ENCODE measurements at places on chromosomes 7 and 10.
A peak's percentile ranks its signal among the peaks of the same experiment; 100 is the strongest.

GRCh38 chr7:123054357-123055133, 59.0 kb upstream of the TAS2R16 start:
- DNase-seq = peak; percentile 24

GRCh38 chr10:60517805-60518204, 128.1 kb upstream of the ANK3 start:
- peak; percentile 44 for DNase-seq

DNA sequence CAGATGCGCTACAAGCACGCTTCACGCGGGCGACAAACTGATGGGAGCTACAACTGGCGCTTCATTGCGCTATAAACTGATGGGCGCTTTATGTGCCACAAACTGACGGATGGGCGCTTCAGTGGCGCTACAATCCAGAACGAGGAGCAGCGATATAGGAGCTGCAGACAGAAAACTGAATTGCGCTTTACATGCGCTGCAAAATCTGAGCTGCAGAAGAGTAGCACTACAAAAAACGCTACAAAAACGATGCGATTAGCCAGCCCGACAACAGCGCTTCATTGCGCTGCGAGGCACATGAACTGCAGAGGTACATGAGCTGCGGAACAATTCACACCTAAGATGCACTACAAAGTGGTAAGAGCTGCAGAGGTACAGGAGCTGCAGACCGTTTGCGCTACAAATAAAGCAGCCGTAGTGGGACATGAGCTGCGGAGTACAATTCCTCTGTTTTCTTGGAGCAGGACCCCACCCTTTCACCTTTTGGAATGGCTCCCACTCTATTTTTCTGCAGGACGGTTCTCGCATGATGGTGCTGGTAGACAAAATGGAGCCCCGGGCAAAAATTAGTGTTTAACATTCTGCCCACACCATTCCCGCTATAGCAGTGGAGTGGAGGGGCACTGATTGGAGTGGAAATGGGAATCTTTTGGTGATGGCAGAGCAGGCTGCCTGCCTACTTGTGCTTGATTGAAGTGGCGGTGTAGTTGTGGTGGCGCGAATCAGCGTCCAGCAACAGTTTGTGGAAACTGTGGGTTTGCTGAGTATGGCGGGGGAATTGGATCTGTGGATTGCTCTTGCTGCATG, 1.2 kb upstream of the SGCE start:
- DNase-seq = peak; percentile 41

DNA sequence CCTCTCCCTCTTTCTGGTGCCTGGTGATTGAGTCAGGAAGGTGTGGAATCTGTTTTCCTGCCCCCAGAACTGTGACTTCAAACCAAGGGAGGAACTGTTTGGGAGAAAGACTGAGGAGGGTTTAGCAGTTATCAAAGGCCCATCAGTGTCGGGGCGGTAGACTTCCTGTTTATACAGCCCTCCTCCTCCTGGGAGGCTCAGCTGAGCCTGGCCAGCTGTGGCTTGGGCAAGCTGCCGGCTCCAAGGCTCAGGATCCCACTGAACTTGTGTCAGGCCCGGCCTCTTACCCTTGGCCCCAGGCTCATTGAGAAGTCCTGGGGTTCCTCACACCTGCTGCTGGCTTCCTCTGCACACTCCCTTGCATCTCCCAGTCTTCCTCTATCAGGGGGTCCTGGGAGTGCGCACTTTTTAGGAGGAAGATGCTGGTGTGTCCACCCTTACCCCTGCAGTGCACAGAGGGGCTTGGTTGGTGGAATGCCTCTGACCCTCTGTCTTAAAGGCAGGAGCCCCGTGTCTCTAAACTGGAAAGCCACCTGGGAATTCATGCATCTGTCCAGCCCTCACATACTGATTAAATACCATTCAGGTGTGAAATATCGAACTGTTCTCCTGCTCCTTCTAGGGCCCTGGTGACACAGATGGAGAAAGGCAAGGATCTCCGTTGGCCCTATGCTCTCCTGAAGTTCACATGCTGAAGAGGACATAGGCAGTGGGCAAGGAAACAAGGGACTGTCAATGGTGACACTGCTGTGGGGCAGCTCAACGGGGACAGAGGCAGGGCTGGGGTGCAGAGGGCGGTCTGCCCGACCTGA, 32.4 kb downstream of the CXCL12 start:
- peak; percentile 45 for DNase-seq

- DNase-seq = no peak
Measured at GRCh38 chr10:119496273-119496672, 46.2 kb downstream of the RGS10 start.

DNA sequence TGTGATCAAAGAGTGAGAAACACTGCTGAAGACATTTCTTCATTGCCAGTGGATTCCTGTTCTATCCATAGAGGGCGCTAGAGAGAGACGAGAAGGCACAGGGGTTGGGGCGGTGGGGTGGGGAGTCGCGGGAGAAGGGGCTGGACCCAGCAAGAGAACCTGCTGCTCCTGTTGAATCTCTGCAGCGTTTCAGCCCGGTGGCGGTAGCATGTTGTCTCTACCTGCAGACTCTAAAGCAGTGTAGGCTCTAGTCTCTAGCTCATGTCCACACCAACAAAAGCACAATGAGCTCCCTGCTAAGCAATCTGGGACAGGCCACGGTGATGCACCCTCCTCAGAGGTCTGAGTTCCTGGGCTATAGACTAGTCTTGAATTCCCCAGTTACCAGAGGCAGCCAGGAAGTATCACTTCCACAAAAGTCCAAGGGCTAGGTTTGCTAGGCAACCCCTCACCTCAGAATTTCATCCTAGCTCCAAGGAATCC, 167.7 kb downstream of the DGKB start:
- no peak for DNase-seq

- DNase-seq = peak; percentile 87
Measured at GRCh38 chr7:99102809-99103690, 40.9 kb downstream of the SMURF1 start.

GRCh38 chr7:93889261-93889660, 1.3 kb downstream of the TFPI2 start:
- peak; percentile 82 for DNase-seq

DNA sequence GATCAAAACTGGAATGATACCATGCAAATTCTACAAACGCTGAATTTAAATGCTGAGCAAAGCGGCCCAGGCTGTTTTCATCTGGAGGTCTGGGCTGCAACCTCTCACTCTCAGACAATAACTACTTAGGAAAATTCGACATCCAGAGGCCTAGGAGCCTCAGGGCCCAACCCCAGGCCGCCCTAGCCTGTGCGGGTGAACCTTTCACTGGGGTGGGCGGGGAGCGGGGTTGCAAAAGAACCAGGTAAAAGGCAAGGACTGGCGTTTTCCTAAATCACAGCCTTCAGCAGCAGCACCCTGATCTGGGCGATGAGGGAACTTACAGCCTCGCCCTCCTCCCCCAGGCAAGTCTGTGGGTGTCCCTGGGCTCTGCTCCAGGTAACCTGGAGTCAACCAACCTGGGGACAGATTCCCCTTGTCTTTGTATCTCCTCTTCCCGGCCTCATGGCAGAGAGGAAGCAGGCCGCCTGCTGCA, 33.4 kb downstream of the CALML5 start:
- no peak for DNase-seq

DNA sequence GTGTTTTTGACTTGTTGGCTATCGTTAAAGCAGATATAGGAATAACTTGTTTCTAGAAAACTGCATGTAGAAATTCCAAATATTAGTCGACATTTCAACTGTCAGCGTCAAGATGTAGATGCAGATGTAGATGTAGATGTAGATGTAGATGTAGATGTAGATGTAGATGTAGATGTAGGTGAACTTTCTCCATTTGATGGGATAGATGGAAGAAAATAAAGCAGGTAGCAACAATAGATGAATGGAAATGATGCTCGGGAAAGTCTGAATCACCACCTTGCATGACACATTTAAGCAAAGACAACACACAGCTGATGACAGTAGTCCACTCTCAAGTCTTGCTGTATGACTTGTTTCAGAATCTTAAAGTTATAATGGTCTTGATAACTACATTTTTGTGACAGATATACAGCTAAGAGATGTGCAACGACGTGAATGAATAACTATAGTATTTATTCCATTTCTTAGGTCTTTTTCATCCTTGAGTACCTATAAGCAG, 53.5 kb downstream of the SND1 start:
- no peak for DNase-seq

DNA sequence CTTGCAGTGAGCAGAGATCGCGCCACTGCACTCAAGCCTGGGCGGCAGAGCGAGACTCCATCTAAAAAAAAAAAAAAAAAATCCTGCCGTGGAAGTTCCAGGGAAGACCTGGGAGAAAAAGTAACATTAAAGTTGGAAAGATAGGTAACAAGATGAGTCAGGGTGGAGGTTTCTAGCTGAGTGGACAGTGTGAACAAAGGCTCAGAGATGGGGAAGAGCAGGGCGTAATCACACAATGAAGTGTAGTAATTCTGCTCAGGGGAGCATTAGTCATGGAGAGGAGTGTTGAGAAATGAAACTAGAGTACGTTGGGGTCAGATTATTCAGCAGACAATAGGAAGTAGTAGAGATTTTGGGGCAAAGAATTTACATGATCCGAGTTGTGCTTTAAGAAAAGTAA, 21.6 kb upstream of the WASL start:
- peak; percentile 85 for DNase-seq

GRCh38 chr10:125152450-125153368, 7.7 kb downstream of the CTBP2 start:
- no peak for DNase-seq

GRCh38 chr7:21426286-21427181, 1.3 kb upstream of the SP4 start:
- peak; percentile 9 for DNase-seq

GRCh38 chr7:35036361-35037171, 719 bp downstream of the DPY19L1 start:
- DNase-seq = peak; percentile 69

DNA sequence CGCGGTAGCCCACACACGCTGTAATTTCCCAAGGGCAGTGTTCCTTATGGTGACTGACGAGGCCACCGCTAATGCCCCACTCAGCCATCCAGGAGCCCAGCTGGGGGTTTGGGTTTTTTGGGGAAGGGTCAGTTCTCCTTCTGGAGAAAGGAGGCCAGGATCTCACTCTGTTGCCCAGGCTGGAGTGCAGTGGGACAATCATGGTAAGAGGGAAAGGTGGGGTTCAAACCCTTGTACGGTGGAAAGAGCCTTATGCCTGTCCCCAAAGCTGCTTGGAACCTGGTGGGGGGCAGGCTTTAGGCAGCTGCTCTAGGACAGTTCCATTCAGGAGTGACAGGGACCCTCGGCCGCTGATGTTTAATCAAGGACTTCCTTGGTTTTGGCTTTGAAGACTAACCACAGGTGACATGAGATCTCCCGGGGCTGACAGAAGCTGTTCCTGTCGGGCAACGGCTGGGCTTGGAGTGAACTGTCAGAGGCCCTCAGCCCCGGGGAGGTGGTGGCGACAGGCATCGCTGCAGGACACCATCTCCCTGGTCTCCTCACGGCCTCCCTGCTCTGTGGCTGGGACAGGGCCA, 84.5 kb downstream of the CARD11 start:
- DNase-seq = no peak

- peak; percentile 42 for DNase-seq
Measured at GRCh38 chr10:102230861-102231356, 4.8 kb downstream of the ELOVL3 start.

DNA sequence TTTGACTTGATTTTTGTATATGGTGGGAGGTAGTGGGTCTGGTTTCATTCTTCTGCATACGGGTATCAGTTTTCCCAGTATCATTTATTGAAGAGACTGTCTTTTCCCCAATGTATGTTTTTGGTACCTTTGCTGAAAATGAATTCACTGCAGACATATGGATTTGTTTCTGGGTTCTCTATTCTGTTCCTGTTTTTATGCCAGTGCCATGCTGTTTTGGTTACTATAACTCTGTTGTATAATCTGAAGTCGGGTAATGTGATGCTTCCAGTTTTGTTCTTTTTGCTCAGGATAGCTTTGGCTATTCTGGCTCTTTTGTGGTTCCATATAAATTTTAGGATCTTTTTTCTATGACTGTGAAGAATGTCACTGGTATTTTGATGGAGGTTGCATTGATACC, 836 bp downstream of the ECD start:
- DNase-seq = no peak

- DNase-seq = no peak
Measured at GRCh38 chr10:61480208-61480607, 27.0 kb upstream of the TMEM26 start.

DNA sequence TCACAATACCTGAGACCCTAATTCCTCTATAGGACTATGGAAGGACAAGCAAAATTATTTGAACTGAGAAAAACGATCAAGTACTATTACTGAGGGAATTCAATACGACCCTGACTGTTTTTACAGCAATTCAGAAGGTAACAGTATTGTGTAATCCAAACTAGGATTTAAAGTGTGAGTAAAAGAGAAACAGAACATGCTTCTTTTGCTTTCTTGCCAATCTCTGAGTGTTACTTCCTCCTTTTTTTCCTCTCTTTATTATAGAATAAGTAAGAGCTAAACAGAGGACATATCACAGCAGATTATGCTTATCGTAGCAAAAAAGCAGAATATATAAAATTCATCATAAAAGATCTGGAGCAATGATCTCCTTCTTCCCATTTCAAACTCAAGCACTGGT, 292.1 kb downstream of the THSD7A start:
- DNase-seq = peak; percentile 61

GRCh38 chr10:30775779-30776591, 146.4 kb upstream of the LYZL2 start:
- peak; percentile 84 for DNase-seq

DNA sequence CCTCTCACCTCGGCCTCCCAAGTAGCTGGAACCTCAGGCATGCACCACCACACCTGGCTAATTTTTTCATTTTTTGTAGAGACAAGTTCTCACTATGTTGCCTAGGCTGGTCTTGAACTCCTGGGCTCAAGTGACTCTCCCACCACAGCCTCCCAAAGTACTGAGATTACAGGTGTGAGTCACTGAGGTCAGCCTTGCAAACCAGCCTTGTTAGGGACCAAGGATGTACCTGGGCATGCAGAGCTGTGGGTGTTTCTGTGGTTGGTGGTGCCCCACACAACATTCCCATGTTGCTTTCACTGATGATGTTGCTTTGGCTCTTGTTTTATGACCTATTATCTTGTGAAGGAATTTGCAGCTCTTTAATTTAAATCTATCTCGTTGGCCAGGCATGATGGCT, 54.8 kb downstream of the OTUD1 start:
- no peak for DNase-seq

- DNase-seq = no peak
Measured at GRCh38 chr10:86106616-86107015, 260.0 kb downstream of the GRID1 start.

GRCh38 chr7:99041526-99041925, 102.4 kb downstream of the SMURF1 start:
- no peak for DNase-seq

DNA sequence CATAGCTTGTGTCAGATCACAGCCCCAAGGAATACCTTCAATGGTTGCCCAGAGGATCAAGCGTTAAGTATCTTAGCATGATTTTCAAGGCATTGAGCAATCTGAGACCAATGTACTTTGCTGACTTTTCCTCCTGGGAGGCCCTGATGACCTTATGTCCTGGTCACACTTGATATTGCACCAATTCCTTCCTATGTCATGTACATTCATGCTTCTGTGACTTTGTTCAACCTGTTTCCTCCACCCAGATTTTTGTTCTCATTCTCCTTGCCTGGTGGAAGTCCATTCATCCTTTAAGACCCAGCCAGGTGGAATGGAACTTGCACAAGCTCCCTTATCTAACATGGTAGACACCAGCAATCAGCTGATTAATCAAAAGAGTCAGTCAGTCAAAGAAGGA, 160.8 kb downstream of the PFKFB3 start:
- no peak for DNase-seq

GRCh38 chr7:43511029-43511428, 71.9 kb upstream of the STK17A start:
- DNase-seq = no peak

GRCh38 chr10:70711911-70712310, 39.6 kb downstream of the ADAMTS14 start:
- no peak for DNase-seq

- peak; percentile 39 for DNase-seq
Measured at GRCh38 chr10:73251683-73252444, 580 bp downstream of the MRPS16 start.

GRCh38 chr10:11602358-11602757, 9.1 kb downstream of the USP6NL start:
- no peak for DNase-seq

Measured in iris pigment epithelial cell (primary cell).